ENCODE measurements at places on chromosomes 5 and 9. TPM values are rescaled to one million over a fixed set of nuclear protein-coding genes. Genes with fewer than 3 reads are reported as not detected.

- no peak for DNase-seq
Observed at GRCh38 chr9:111349766-111350165, 19.7 kb upstream of the OR2K2 start.

GRCh38 chr5:150624334-150625163 lies 15.9 kb upstream of the SYNPO start:
- peak; percentile 59 for DNase-seq

DNA sequence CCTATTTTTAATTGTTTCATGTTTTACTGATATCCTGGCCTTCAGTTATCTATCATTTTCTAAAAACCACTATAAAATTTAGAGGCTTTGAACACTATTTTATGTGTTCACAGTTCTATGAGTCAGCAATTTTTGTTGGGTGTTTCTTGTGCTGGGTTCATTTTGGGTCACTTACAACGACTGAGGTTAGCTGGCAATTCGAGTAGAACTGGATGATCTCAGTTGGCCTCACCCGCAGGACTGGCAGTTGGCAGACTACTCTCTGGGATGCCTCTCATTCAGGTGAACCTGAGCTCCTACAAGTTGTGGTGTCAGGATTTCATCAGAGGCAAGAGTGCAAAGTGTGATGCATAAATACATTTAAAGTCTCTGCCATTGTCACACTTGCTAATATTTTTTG lies 151.0 kb upstream of the PAPPA start:
- no peak for DNase-seq

GRCh38 chr5:65926893-65927292 lies 518 bp downstream of the ERBIN start:
- DNase-seq, result peak; percentile 19

Gene GGTA1
- total RNA-seq, result not detected

Gene TGFBR1
- 24.1 TPM for total RNA-seq
